ENCODE measurements at places on chromosomes 7 and 10.

DNA sequence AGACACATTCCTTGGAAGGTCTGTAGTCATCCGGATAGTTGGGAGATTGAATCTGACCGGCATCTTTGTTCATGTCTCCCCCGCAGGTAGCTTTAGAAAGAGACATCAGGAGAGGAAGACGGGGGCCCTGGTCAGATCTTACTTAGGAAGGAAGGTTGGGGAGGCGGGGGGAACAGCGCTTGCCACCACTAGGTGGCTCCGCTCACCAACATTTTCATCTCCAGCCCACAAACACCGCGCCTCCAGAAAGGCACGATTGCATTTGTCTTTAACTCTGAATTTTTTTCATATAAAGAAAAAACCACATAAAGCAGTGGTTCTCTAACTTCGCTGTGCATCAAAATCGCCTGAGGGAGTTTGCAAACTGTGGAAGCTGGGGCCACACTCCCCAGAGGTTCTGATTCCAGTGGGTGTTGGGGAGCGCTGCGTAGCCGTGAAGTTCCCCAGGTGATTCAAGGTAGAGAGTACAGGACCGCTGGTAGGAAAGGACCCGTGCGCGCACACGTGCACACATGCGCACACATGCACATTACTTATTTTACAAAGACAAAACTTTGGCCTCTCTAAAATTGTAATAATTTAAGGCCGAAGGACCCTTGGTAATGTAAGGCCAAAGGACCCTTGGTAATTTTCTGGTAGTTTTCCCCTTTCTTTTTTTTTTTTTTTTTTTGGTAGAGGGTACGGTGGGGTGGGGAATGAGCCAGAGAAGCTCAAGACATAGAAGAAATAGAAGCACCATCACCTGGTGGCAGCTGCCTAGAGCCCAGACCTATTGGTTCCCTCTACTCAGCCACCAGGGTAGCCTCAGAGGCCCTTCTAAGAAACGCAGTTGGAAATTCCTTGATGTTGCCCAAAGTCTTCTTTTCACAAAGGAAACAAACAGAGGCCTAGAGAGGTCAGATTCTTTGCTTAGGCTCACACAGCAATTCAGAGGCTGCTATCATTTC lies 37.4 kb upstream of the OPALIN start:
- DNase-seq, result peak; percentile 53

- DNase-seq, result no peak
These were observed 178.9 kb downstream of the BICC1 start for GRCh38 chr10:58691528-58691927.

GRCh38 chr7:156017916-156018700 lies 205.8 kb upstream of the SHH start:
- DNase-seq, result no peak

DNA sequence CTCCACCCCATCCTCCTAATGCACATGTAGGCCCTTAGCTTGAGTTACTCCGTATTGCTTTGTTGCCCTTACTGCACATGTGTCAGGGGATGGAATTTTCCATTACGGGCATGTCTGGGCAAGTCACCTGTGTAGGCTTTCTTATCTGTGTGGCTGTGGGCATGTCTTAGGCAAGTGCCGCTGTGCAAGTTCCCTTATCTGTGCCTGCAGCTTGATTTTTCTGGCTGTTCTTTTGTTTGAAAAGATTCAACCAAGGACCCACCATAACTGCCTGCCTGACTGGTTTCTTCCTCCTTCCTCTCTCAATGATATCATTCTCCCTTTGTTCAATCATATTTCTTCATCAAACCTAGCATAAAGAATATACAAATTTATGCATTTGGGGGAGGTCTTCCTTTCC lies 88.5 kb downstream of the AKR1D1 start:
- DNase-seq, result no peak

- no peak for DNase-seq
These were observed 540.3 kb upstream of the MGMT start for GRCh38 chr10:128926711-128927110.

- no peak for DNase-seq
These were observed 96.9 kb downstream of the KIAA1217 start for GRCh38 chr10:24305551-24306506.

DNA sequence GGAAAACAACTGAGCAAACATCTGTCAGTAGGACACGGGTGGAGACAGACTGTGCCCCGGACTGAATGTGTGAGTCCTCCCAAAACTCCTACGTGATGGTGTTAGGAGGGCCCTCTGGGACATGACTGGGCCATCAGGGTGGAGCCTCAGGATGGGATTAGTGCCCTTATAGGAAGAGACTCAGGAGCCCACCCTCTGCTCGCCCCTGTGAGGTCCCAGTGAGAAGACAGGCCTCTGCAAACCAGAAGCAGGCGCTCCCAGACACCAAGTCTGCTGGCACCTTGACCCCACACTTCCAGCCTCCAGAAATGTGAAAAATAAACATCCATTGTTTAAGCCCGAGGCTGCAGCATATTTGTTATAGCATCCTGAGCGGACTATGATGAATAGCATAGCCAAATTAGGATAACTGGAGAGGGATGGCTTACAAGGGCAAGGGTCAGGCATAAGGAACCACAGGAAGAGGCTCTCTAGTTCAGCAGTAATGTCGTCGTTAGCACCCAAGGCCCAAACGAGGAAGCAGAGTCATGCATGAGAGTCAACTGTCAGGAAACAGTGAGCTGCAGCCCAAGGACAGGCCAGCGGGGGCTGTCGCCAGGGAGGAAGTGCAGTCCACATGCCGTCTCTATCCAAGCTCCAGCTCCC lies 50.6 kb downstream of the PTPRN2 start:
- no peak for DNase-seq

DNA sequence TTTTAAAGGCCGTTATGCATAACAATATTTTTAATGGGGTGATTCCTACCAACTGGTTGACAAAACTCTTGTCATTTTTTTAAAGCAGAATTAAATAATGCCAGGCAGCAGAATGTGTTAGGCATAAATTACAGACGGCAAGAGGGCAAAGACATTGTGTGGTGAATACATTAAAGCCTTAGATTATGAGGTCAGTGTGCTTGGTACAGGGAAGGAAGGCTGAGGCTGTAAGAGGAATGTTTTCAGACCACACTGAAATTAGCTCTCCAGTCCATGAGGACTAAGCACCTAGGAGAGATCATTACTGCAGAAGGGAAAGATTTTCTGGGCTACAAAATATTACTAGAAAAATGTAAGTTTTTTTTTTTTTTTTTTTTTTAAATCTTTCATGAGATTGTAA lies 312.8 kb upstream of the PRKCQ start:
- no peak for DNase-seq

DNA sequence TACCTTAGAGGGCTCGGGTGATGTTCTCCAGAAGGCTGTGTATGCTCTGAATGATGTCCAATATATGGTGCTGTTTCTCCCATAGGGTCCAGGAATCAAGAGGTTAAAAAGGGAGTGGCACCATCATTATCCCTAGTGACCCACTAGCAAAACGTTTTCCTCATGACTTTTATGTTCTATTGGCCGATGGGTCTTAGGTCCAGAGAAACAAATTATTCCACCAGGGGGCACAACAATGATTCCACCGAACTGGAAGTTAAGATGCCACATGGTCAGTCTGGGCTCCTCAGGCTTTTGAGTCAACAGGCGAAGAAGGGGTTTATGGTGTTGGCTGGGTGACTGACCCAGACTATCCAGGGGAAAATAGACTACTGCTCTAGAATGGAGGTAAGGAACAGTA lies 256.1 kb downstream of the COBL start:
- peak; percentile 13 for DNase-seq

GRCh38 chr7:135898226-135898625 lies 78.9 kb downstream of the MTPN start:
- DNase-seq, result no peak

- DNase-seq, result no peak
These were observed 199.0 kb upstream of the ZMIZ1 start for GRCh38 chr10:78869508-78870454.

DNA sequence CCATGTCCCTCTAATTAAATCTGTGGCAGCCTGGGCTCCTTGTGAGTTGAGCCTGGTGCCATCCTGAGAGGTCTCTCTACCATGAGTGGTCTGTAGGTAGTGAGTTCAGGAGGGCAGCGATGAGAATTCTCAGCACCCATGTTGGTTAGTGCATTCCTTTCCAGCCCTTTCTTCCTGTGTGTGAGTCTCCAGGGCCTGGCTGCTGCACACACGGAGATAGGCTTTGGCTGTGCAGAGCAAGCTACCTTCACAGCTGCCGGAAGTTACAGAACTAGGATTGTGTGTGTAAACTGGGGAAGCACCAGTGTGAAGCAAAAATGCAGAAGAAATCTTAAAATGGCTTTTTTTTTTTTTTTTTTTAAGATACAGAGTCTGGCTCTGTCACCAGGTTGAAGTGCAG lies 358.6 kb downstream of the PAXIP1 start:
- DNase-seq, result no peak

DNA sequence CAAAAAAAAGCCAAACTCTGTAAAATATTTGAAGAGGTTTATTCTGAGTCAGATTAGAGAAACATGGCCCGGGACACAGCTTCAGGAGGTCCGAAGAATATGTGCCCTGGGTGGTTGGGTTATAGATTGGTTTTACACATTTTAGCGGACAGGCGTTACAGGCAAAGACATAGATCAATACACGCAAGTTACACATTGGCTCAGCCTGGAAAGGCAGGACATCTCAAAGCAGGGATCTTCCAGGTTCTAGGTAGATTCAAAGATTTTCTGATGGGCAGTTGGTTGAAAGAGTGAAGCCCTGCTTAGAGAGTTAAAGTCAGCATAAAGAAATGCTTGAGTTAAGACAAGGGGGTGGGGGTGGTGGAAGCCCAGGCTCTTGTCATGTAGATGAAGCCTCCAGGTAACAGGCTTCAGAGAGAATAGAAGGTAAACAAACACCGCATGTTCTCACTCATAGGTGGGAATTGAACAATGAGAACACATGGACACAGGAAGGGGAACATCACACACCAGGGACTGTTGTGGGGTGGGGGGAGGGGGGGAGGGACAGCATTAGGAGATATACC lies 464.3 kb upstream of the ADARB2 start:
- no peak for DNase-seq

GRCh38 chr7:89623018-89623672 lies 531.1 kb upstream of the STEAP1 start:
- peak; percentile 21 for DNase-seq

GRCh38 chr7:140059273-140060242 lies 3.2 kb downstream of the PARP12 start:
- peak; percentile 76 for DNase-seq

DNA sequence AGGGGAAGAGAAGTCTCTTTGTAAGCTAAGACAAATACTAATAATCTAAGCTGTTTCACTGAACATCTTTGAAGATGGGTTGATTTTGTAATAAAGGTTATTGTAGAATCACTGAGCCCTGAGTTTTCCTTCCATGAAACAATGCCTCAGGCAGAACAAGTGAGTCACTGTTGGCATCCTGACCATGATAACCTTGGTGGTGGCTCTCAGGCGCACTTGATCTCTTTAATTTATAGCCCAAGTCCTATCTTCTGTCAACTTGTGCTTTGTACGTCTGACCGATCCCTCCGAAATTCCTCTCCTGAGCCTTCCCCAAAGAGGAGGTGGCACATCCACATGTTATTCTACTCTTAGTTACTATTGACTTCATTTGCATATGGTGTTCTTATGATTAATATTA lies 812.9 kb downstream of the REEP3 start:
- DNase-seq, result no peak

DNA sequence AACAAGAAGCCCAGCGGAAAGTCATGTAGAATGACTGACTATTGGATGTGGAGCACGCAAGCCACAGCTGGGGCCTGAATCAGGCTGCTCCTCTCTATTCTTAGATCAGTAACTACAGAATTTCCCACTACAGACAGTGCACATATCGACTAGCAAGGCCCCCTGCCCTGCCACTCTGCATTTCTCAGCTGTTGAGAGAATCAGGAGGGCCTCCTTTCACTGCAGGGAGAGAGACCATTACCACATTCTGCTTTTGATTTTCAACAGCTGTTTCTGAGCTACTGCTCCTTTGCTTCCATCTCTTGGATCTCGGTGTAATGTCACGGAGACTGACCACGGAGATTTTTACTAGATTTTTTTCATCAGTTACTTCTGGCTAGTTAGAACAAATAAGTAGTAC lies 73.8 kb downstream of the PON1 start:
- no peak for DNase-seq

DNA sequence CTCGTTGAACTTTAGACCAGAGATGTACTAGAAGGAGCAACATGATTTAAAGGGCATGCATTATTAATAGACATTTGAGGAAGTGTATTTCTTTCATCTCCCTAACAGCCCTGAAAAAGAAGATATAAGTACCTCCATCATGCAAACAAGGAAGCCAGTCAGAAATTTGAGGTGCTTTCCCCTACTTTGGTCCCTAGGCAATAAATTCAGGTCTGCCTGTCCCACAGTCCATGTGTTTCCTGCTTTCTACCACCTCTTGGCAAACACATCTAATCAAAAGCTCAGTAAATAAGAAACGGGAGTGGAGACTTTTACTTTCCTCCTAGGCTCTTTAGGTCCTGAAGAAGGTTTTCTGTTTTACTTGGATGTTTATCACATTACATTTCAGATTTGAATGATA lies 5.2 kb upstream of the SEMA3C start:
- no peak for DNase-seq

DNA sequence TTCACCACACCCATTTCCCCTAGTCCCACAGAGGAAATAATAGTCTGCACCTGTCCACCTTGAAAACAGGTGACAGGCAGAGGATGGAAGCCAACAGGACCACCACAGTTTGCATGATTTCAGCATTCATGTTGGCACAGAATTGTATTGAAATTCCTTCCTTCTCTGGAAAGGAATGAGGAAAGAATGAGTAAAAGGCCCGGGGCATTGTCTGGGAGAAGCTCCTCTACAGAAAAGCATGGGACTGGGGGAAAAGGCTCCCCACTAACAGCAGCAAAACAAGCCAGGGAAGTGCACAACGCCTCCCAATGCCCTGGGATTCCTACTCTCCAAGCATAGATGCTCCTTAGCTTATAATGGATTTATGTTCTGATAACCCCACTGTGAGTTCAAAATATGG lies 28.5 kb upstream of the TOMM7 start:
- no peak for DNase-seq
